ENCODE measurements at places on chromosomes 2 and 18.

DNA sequence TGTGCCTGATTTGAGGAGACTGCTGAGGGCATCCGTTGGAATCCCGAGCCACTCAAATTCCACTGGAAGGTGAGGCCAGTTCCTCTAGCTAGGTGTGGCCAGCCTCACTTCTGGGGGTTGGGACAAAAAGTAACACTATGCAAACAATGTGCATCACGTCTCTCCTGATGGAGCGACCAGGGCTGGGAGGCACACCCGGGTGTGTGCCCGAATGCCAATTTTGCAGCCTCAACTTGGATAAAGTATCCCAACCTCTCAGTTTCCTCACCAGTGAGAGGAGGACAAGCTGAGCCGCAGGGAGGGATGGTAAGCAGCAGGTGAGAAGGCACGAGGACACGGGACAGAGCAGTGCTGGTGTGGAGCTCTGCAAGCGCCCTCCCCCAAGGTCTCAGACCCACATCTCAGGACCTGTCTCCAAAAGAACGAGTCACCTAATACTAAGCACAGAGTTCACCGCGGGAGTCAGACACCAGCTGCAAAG lies 218.3 kb downstream of the HAUS1 start:
- no peak for DNase-seq

- no peak for DNase-seq
Measured at GRCh38 chr2:154133823-154134222, 262.1 kb downstream of the GALNT13 start.

- DNase-seq: no peak
Measured at GRCh38 chr18:76213991-76214390, 281.1 kb downstream of the ZNF516 start.

GRCh38 chr18:77131100-77131651 lies 1.4 kb downstream of the MBP start:
- no peak for DNase-seq

DNA sequence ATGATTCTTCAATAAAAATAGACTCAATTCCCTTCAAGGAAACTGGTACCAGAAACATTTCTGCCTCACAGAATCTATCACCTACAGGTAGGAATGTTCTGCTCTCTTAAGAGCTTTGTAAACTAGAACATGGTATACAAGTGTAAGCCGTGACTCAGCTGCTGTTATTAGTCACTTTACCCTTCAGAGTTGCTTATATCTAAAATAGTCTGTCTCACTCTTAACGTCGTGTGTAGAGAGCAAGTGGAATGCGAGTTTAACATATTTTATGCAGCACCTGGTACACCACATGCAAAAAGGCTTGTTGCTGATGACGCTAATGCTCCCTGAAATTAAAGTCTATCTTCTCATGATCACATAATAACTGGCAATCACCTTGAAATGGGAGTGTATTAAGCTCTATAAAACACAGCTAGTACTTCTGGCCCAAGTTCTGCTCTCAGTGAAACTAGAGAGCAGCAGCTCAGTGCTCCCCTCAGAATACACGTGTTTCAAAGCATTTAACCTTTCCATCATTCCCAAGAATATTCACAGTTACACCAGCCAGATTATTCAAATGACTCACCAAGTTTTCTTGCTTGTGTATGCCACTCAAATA lies 420.0 kb downstream of the ZEB2 start:
- no peak for DNase-seq

DNA sequence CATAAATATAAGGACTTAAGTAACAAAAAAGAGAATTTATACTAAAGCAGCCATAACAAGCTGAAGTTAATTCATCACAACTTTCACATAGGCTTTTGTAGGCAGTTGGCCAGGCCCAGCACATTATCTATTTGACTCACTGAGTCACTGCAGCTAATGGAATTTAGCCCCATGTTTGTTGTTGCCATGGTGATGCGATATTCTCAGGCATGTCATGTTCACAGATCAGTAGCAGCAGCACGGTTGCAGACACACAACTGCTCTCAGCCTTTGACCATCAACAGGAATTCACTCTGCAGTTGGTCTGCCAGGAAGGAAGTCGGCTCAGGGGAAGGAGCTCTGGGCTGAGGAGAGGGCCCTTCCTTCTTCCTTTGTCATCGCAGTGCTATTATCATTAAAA lies 639.8 kb downstream of the TMEM182 start:
- DNase-seq: no peak

DNA sequence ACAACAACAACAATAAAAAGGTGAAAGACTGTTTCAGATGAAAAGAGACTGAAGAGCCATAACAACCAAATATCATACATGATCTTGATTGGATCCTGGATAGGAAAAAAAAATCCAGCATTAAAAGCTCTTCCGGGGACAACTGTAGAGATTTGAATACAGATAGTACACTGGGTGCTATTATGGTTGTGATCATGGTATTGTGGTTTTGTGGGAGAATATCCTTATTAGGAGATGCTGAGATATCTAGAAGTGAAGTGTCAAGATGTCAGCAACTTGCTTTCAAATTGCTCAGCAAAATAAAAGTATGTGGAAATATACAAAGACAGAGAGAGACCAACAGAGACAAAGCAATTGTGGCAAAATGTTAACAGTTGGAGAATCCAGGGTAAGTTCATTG lies 15.5 kb upstream of the SPATA3 start:
- no peak for DNase-seq

DNA sequence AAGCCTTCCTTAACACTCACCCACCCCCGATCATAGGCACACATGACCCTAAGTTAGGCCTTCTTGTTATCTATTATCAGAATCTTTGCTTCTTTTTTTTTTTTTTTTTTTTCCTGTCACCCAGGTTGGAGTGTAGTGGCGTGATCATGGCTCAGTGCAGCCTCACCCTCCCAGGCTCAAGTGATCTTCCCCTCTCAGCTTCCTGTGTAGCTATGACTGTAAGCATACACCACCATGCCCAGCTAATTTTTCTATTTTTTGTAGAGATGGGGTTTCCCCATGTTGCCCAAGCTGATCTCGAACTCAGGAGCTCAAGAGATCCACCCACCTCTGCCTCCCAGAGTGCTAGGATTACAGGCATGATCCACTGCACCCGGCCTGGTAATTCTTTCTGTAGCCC lies 328.7 kb downstream of the NR4A2 start:
- no peak for DNase-seq

DNA sequence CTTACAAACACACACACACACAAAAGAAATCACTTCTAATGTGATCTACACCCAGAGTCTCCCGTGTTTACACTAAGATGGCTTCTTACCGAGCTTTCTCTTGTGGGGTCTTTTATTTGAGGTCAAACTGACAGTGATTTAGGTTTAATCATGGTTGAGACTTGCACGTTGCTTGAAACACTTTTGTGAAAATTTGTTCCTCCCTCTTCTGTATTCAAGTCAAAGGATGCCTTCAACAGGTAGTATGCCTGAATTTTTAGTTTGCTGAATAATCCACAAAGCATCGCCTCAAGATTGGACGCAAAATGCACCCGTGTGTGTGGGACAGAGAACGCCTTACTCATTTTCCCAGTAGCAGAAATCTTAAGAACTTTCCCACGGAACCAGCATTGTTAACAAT lies 4.0 kb upstream of the ZNF516 start:
- no peak for DNase-seq

DNA sequence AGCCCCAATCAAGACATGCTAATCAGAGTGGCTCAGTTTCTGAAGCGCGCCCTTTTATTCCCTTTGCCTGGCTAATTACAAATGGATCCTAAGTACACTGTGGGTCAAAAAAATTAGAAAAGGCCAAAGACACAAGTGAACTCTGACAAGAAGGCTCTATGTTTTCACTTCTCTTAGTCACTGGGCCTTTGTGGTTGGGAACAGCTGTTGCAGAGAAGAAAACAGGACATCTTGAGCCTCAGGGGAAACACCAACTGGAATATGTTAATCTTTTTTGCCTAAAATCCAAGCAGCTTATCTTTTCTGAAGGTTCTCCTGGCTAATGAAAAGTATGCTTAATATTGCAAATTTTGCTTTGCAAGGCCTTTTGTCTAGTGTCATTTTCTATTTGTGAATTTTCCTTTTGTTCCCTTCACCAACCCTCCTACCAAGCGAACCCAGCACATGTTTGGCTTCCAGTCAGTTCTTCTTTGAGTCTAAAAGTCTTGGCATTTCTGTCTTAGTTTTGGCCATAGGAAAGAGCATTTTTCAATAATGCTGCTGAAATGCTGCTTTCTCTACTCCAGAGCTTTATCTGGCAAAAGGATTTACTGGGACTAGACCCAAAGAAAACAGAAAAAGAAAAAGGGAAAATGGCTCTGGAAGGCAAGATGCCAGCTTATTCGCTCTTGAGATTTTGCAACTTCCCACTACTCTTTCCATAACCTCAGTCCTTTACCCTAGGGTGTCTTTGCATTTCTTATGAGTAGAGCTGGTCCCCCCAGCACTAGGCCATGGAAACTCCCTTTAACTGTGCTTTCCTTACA lies 440.2 kb upstream of the ST6GAL2 start:
- DNase-seq: no peak

GRCh38 chr18:61900504-61901281 lies 7.9 kb upstream of the RNF152 start:
- no peak for DNase-seq

- DNase-seq: no peak
Measured at GRCh38 chr18:8454136-8454535, 155.1 kb upstream of the RAB12 start.

- DNase-seq: no peak
Measured at GRCh38 chr2:60556576-60557485, 3.4 kb upstream of the BCL11A start.

GRCh38 chr2:220814441-220814840 lies 757.7 kb downstream of the EPHA4 start:
- DNase-seq: no peak

- no peak for DNase-seq
Measured at GRCh38 chr2:128196471-128196931, 105.5 kb downstream of the UGGT1 start.

DNA sequence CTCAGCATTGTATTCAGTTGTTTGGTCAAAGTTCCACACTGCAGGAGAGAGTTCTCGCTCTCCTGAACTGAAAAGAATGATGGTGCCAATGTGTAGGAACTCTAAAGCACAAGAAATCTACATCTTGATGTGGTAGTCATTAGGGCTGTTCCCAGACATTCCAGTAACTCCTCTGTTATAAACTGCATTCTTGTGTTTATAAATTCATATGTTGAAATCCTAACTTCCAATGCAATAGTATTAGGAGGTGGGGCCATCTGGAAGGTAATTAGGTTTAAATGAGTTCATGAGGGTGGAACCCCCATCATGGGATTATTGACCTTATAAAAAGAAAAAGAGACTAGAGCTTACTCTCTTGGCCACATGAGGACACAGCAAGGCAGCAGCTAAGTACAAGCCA lies 239.6 kb downstream of the CDH20 start:
- no peak for DNase-seq

DNA sequence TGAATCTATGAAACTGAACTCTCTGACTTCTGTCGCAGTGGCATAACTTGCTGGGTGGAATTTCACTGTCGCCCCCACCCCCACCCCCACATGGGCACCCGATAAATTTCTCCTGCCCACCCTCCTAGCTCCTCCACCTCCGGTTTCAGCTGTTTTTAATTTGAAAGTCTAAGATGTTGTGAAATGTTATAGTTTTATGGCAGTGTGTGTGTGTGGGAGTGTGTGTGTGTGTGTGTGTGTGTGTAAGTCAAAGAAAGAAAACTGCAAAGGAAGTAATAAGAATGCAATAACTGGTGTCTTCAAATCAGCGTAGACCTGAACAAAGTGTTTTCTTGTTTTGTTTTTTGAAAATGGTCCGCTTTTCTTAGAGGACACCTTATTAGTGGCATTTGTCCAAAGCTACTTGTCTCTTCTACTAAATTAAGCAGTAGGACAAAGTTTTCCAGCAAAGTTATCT lies 388 bp downstream of the DTNA start:
- no peak for DNase-seq

DNA sequence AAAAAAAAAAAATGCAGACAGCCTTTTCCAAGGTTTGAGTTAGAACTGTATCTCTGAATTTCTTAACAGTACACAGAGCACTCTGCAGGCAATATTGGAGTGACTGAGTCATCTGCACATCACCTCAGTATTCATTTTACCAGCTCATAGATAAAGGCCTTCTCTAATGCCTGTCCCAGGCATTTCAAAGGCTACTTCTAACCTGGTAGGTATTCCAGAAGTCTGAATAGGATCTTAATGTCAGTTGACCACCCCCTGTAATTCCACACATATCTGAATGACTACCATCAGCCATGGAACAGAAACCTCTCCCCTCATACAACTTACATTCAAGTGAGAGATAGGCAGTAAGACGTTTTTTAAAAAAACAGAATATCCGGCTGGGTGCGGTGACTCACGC lies 9.0 kb downstream of the METTL21A start:
- no peak for DNase-seq

DNA sequence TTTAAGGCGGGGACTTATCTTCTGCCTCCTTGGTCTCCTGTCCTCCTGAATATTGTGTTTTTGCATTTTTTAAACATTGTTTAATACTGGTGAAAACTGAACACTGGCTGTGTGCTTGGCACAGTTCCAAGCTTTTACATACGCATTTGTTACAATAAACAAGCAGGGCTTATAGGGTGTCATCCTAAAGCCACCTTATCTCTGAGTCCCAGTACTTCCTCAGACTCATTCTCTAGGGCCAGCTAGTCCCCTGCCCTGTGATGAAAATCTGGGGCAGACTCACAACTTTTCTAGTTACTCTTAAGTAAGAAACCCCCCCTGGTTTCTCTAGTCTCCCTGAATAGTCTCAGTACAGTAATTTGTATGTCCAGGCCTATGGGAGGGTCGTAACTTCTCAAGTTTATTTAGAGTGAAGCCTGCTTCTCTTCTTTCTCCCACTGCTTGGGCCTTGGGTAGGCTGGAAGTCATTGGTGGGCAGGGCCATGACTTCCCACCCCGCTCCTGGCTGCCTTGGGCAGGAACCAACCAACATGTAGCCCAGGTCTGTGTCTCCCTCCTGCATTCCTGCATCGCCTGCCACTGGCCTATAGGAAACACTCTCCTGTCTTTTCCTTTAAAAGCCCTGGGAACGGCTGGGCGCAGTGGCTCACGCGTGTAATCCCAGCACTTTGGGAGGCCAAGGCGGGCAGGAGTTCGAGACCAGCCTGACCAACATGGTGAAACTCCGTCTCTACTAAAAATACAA lies 7.7 kb upstream of the KCNE4 start:
- no peak for DNase-seq

DNA sequence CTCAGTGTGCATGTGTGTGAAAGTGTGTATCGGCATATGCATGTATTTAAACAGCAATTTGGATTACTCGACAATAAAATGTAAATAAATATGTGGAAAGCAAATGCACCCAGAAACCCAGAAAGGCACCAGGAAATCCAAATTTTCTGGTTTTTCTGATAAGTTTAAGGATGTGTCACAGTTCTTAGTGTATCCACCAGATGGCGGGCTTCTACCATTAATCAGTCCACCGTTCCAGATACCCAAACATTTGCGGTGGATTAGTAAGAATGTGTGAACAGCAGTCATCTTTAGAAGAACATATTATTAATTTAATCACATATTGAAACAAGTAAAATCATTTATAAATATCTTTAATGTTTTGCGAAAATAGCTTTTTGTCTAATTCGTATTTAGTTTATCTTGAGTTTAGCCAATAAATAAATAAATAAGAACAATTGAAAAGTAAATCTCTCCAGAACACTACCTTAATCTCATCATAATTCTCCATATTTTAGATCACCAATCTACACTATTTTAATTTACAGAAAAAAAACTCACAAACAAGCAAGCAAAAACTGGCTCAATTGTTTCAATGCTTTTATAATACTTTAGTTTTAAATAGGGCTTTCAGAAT lies 298.9 kb downstream of the DSEL start:
- DNase-seq: peak; percentile 36

Measured in stimulated activated CD4-positive, alpha-beta T cell treated with anti-CD3 and anti-CD28 coated beads, Interleukin-15, amount 100 ng/mL, for 48 hours (primary cell).